ENCODE measurements at places on chromosomes 4 and X.

- no peak for DNase-seq
Observed at GRCh38 chr4:87128006-87128705, 92.3 kb downstream of the KLHL8 start.

- DNase-seq, result no peak
Observed at GRCh38 chr4:35342833-35343232, 901.5 kb downstream of the ARAP2 start.

GRCh38 chr4:158169931-158170690, 2.7 kb downstream of the GASK1B start:
- DNase-seq, result peak; percentile 21

- no peak for DNase-seq
Observed at GRCh38 chr4:4789462-4789861, 70.0 kb upstream of the MSX1 start.

- no peak for DNase-seq
Observed at GRCh38 chrX:17828171-17828570, 32.9 kb downstream of the RAI2 start.

GRCh38 chrX:11886745-11887144, 128.7 kb downstream of the MSL3 start:
- peak; percentile 61 for DNase-seq

DNA sequence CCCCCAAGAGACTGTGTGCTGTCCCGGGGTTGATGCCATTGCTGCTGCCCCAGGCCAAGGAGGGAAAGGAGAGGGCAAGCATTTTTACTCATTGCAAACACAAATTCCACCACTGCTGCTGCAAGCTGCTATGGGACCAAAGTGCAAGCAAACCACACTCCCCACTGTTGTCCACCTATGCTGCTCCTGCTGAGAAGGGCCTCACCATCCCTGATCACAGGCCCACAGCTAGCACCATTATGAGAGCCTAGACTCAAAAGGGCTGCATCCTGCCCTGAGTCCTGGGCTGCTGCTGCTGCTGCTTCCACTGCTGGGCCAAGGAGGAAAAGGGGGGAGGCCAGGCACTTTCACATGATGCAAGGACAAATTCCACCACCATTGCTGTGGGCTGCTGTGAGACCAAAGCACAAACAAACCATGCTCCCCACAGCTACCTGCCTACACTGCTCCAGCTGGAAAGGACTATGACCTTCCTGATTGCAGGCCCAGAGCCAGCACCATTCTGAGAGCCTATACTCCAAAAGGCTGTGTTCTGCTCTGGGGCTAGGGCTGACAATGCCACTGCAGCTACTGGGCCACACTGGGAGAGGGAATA, 218.2 kb upstream of the ZCCHC13 start:
- no peak for DNase-seq

DNA sequence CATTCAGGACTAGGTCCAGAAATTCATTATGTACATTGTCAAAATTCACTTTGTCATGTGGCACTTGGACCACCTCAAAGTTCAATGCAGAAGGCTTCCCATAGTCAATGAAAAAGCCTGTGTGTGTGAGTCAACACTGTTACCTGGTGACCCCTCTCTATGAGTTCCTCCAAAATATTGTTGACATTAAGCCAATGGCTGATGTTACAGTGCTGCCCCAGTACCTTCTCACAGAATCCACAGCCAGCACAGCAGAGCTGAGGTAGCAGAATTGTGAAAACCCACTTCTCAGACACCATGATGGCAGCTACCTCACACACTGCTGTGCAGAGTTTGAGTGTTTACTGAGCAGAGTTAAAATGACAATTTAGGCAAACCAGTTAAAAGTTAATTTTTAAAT, 22.4 kb upstream of the UGT2B4 start:
- DNase-seq, result no peak

GRCh38 chr4:89411539-89412309, 104.1 kb upstream of the GPRIN3 start:
- no peak for DNase-seq

GRCh38 chr4:121555315-121556107, 141.3 kb downstream of the ANXA5 start:
- no peak for DNase-seq

DNA sequence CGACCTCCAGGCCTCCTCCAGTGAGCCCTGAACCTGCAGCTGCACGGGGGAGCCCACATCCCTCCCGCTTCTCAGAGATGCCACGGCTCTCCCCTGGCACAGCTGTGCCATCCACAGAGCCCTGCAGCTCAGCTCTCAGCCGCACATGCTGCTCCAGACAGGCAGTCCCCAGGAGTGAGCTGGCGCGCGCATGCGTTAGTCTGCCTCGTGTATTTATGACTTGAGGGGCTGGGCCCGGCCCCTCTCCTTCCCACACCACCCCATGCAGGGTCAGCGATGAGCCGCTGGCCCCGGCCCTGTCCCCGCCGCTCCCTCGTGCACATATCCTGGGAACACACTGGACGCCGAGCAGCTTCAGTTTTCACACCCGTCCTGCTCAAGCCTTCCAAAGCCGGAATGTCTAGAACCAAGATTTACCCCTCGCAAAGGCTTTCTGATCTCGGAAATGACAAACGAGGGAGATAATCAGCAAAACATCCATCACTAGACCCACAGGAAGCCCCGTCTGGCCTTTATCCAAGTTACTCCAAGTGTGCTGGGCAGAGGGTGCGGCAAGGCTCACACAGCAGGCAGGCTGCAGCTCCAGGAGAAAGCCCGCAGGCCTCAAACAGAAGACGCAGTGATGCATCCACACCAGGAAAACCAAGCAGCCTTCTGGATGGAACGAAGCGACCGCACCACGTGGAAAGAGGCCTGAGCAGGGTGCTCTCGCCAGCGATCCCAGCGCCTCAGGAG, 24.3 kb downstream of the GAK start:
- no peak for DNase-seq

GRCh38 chr4:3310301-3311094, 17.7 kb downstream of the RGS12 start:
- no peak for DNase-seq

DNA sequence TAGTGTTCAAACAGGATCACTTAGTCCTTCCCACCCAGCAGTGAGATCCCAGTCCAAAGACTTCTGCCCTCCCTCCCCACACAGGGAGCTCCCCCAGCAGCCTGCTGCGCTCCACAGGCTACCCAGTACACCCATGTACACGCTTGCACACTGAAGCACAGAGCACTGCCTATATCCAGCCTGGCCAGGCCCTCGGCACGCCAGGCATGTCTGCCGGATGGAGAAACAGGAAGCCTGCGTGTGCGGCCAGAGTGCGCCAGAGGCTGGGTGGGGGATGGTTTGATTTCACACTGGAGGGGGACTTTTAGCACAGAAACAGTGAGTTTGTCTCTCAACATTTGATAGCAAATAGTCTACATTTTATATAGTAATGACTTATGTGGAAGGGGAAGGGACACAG, 833.5 kb upstream of the IGFBP7 start:
- DNase-seq, result no peak

DNA sequence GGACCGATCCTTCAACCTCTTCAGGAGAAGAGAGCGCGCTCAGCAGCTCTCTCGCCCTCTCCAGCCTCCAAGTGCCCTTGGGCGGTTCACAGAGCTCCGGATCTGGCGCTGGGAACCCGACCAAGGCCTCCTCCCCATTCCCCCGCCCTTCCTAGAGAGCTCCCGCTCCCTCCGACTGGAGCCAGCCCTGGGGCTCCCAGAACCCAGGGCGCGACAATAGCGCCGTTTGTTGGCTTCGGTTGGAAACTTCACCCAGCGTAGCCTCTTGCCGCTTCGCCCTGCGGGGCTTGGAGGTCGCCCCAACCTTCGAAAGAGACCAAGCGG, 3.1 kb upstream of the SOX3 start:
- DNase-seq, result no peak

DNA sequence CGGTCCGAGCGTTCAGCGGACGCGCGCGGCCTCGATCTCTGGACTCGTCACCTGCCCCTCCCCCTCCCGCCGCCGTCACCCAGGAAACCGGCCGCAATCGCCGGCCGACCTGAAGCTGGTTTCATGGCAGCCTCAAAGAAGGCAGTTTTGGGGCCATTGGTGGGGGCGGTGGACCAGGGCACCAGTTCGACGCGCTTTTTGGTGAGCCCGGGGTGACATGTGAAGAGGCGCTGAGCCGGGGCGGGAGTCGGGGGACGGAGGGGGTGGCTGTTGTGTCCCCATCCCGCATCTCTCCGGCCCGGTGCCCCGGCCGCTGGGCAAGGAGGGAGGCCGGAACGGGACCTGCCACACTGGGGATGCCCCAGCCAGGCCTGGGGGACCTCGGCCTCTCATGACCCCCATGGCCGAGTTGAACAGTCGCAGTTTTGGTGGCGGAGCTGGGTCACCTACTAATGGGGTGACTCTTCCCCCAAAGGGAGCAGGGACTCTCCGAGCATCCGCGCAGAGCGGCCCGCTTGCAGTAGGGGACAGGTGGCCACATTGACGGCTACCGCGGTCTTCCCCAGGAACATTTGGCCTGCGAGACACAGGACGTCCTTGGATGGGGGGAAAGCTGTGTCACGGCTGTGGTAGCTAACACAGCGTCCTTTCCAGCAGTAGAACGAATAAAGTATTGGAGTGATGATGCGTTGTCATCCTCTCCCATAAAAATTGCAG, at the start of gene GK:
Gene GK, plus strand, starts transcription at position 9 of the 717 bp plus-strand sequence. Its CDS starts 115 bp downstream, at position 124.
- DNase-seq, result no peak

DNA sequence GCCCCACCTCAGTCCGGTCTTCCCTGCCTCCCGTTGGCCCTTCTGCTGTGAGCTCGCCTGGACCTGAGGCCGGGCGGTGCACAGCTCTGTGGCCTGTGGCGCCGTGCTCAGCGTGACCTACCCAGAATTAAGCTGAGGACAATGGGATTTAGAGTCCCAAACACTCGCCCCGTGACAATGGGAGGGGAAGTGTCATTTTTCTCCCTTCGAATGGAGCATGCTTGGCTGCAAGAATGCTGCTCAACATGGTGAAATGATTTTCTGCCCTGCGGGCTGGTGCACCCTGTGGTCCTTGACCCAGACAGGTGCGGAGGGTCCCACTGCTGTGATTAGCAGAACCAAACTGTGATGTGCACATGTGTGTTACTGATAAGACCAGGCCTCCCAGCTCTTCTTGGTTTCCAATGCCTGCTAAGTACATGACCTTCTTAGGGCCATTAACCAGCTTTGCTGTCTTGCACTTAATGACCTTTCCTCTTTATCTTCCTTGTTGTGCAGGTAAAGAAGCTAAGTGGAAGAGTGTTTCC, 772 bp downstream of the EOLA1 start:
- no peak for DNase-seq

- DNase-seq, result no peak
Observed at GRCh38 chr4:144872508-144873225, 225.3 kb downstream of the ANAPC10 start.

- DNase-seq, result peak; percentile 0
Observed at GRCh38 chrX:56233100-56233499, 944 bp downstream of the KLF8 start.

- DNase-seq, result peak; percentile 71
Observed at GRCh38 chrX:45445745-45446412, 245.2 kb upstream of the DIPK2B start.

- DNase-seq, result peak; percentile 73
Observed at GRCh38 chr4:185396724-185397385, at the start of gene ANKRD37. ANKRD37 (plus strand) TSS chr4:185396841; CDS start chr4:185396924, 83 bp downstream.

DNA sequence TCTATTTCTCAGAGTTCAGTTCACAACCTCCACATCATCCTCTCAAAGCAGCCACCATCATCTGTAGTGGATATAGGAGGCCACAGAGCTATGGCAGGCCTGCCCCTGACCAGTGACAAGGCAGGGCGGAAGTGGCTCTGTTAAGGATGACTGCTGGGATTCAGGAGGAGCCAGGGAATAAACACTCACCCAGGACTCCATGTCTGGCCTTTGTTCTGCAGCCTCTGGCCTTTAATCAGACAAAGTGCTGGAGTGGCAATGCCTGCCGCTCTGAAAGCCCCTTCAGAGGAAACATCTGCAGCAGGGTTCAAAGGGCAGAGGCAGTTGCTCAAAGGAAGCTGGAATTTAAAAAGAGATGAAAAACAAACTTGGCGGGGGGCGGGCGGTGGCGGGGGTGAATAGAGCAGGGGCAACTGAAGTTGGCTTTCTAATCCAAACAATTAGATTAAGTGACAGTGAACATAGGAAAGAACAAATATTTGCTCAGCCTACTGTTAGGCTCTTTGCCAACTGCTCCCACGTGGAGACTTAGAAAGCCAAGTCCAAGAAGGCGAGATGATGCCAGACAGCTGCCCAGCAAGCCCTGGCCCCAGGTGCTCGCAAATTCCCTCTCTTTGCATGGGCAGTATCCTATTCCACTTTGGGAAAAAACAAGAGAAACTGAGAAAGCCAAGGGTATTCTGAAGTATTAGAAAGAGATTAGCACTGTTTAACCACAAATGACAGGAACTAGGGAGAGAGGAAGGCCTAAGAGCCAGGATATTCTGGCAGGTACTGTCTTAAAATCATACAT, 5.5 kb downstream of the MPP1 start:
- no peak for DNase-seq

DNA sequence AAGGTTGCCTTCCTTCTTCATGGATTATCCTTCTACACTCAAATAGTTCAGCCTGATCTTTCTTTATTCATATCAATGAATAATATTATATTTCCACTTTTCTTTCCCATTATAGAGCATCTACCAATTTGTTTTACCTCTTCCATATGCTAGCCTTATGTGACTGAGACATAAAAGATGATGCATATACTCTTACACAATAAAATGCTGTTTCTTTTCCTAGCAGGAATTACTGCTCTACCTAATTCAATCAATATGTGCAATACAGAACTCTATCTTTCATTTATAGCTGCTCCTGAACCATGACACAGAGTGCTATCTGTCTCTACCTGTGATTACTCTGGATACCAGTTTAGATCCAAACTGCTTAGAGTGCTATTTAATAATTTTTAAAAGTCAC, 2334.0 kb downstream of the PCDH7 start:
- DNase-seq, result no peak

DNA sequence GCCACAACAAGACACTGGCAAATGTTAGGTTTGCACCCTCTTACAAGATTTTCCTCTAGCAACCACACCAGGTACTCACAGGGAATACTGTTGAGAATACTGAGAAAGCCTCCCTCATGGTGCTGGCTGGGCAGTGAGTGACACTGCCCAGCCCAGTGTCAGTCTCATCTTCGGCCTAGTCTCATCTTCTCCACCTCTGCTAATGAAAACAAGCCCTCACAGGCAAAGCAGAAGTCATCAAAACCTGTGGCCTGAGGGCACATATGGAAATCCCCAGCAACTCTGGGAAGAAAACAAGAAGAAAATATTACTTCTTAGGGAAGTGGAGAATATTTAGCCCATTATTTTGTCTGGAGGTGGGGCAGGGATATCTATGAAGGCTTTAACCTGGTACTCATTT, 7.9 kb upstream of the ADAM29 start:
- no peak for DNase-seq

DNA sequence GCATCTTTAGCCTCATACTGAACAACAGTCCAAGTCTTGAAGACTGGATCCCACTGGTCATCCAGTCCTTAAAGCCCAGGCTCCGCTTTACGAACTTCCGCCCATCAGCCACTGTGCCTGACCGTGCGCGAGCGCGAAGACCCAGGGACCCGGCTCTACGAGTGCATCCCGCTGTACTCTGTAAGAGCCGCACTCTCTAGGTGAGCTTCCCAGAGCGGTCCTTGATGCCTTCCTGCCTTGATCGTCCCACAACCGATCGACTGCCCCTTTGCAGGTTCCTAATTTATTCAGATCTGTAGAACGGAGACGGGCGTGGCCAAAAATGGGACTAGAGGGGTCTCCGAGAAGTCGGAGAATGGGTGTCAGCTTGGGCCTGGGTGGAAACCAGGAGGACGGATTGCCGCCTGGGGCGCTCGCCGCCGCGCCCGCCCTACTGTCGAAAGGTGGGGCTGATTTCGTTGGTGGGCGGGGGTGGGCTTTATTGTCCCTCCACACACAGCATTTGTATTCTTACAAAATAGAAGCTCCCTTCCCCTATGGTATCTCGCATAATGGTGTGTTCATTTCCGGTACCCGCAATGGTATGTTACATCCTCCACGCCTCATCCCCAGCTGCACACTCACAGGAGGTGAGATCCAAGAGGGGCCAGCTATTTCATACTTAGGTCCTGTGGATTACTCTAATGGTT, 42.3 kb upstream of the FAM156A start:
- no peak for DNase-seq

All from kidney glomerular epithelial cell (primary cell).